ENCODE measurements at places on chromosomes 6 and 20.
A peak's percentile ranks its signal among the peaks of the same experiment; 100 is the strongest.

- no peaks in the 10 kb centered on the region for H3K4me1 ChIP-seq
- no peak for DNase-seq
- H3K27me3 ChIP-seq: no peaks in the 10 kb centered on the region
- no peak overlapping the region for H3K27ac ChIP-seq
Observed at GRCh38 chr6:56278171-56278591, 30.8 kb upstream of the COL21A1 start.

DNA sequence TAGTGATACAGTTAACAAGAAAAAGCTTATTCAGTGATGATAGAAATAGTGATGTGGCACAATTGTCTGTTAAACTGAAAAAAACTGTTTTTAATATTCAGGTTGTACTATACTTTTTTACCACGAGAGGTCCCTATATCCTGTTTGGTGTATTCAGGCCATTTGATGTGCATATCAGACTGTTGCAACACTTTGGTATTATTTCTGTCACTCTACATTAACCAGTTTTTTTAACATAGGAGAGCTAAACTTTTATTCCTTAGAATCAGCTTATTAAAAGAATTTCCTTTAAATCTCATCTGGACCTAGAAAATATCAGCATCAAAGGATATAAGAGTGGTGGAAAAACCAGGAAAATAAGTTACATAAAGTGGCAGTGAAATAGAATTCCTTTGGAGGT is 36.8 kb downstream of the TSPYL4 start:
- H3K36me3 ChIP-seq: peaks cover 2% of the 10 kb centered on the region
- H3K4me3 ChIP-seq: no peak overlapping the region
- DNase-seq: no peak
- H3K27ac ChIP-seq: no peak overlapping the region
- H3K4me1 ChIP-seq: no peaks in the 10 kb centered on the region
- no peaks in the 10 kb centered on the region for H3K27me3 ChIP-seq

DNA sequence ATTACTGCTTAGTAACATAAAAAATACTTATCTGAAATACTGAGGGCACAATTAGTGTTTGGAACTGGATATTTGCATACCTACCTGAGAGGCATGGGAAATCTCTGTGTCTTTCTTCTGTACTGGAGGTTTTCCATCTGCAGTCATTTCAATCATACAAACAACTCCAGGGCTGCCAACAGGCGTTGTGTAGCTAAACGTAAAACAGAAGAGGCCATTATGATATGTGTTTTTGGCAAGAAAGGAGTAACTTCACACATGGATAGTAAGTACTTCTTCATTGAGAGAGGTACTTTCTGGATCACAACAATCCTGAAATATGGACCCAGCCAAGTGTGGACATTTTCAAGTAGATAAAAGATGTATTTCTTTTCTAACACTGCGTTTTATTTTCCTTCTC is 363.4 kb downstream of the PHF3 start:
- H3K4me3 ChIP-seq: no peak overlapping the region
- peaks cover 1% of the 10 kb centered on the region for H3K36me3 ChIP-seq
- DNase-seq: no peak
- H3K27ac ChIP-seq: no peak overlapping the region
- H3K4me1 ChIP-seq: no peaks in the 10 kb centered on the region

DNA sequence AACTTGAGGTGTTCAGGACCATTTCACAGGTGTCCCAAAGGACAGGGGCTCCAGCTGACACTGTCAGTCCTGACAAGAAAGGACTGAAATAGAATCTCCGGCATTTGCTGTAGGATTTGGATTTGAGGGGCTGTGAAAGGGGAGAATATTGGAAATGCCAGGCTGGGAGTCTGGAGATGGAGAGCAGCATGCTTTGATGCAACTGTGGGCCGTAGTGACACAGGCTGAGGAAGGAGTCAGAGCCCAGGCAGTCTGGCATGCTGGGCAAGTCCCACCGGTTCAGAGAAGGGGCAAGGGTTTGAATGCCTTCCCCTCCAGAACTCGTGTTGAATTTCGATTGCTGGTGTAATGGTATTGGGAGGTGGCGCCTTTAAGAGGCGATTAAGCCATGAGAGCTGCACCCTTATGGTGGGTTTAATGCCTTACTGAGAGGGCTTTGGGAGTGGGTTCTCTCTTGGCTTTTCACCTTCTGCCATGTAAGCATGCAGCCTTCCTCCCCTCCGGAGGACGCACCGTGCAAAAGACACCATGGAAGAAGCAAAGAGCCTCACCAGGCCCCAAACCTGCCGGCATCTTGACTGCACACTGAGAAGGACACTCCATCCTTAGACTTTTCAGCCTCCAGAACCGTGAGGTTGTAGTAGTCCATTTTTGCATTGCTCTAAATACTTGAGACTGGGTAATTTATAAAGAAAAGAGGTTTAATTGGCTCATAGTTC is 9.4 kb upstream of the PYGB start:
- DNase-seq: no peak
- no peaks in the 10 kb centered on the region for H3K36me3 ChIP-seq
- H3K4me3 ChIP-seq: no peak overlapping the region
- peaks cover 8% of the 10 kb centered on the region for H3K4me1 ChIP-seq
- no peak overlapping the region for H3K27ac ChIP-seq
- peaks cover 67% of the 10 kb centered on the region for H3K27me3 ChIP-seq

DNA sequence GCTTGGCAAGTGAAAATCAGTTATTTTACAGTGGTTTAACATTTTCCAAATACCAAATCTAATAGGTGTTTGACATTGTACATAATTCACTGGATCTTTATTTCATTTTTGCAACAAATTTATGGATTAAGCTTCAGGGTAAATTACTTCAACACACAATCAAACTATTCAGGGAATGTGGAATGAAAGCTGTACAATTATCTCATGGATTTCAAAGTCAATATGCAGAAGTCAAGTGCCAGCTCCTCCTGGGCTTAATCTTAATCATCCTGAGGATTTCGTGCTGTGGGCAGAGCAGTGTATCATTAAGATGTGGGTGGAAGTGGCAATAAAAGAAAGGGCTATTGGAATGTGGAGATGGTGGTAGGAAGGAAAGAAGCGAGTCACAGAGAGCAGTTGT is 548.8 kb downstream of the COL12A1 start:
- no peak overlapping the region for H3K4me3 ChIP-seq
- H3K27me3 ChIP-seq: no peaks in the 10 kb centered on the region
- H3K4me1 ChIP-seq: no peaks in the 10 kb centered on the region
- no peaks in the 10 kb centered on the region for H3K36me3 ChIP-seq

- H3K27me3 ChIP-seq: no peaks in the 10 kb centered on the region
- no peak for DNase-seq
- peaks cover 29% of the 10 kb centered on the region for H3K36me3 ChIP-seq
- H3K27ac ChIP-seq: peak overlapping the region; percentile 94
- H3K4me1 ChIP-seq: peaks cover 79% of the 10 kb centered on the region
Observed at GRCh38 chr6:111805511-111806164, 67.6 kb downstream of the FYN start.

GRCh38 chr6:68776354-68776753 is 141.3 kb downstream of the ADGRB3 start:
- DNase-seq: no peak
- H3K36me3 ChIP-seq: no peaks in the 10 kb centered on the region
- no peak overlapping the region for H3K4me3 ChIP-seq
- H3K27ac ChIP-seq: no peak overlapping the region

GRCh38 chr6:157527471-157527907 is 146.5 kb downstream of the ZDHHC14 start:
- peaks cover 24% of the 10 kb centered on the region for H3K4me1 ChIP-seq
- no peak overlapping the region for H3K4me3 ChIP-seq
- H3K27me3 ChIP-seq: no peaks in the 10 kb centered on the region
- no peak overlapping the region for H3K27ac ChIP-seq

- DNase-seq: no peak
- no peak overlapping the region for H3K27ac ChIP-seq
- no peak overlapping the region for H3K4me3 ChIP-seq
- no peaks in the 10 kb centered on the region for H3K4me1 ChIP-seq
- no peaks in the 10 kb centered on the region for H3K36me3 ChIP-seq
Observed at GRCh38 chr6:116773886-116774285, 8.4 kb upstream of the FAM162B start.

- no peak for DNase-seq
- H3K27me3 ChIP-seq: peaks cover 35% of the 10 kb centered on the region
- no peak overlapping the region for H3K4me3 ChIP-seq
- peak overlapping the region; percentile 11 for H3K27ac ChIP-seq
- no peaks in the 10 kb centered on the region for H3K4me1 ChIP-seq
- no peaks in the 10 kb centered on the region for H3K36me3 ChIP-seq
Observed at GRCh38 chr20:52291109-52291508, 99.5 kb upstream of the ZFP64 start.

- no peaks in the 10 kb centered on the region for H3K36me3 ChIP-seq
- DNase-seq: no peak
- H3K27ac ChIP-seq: no peak overlapping the region
- no peaks in the 10 kb centered on the region for H3K4me1 ChIP-seq
- peaks cover 9% of the 10 kb centered on the region for H3K27me3 ChIP-seq
Observed at GRCh38 chr6:97443408-97444080, 160.5 kb upstream of the MMS22L start.

GRCh38 chr6:144564202-144564601 is 279.1 kb downstream of the UTRN start:
- H3K27me3 ChIP-seq: no peaks in the 10 kb centered on the region
- H3K4me1 ChIP-seq: peaks cover 10% of the 10 kb centered on the region
- no peak for DNase-seq
- H3K4me3 ChIP-seq: no peak overlapping the region
- H3K27ac ChIP-seq: no peak overlapping the region

- DNase-seq: no peak
- H3K27me3 ChIP-seq: no peaks in the 10 kb centered on the region
- no peaks in the 10 kb centered on the region for H3K4me1 ChIP-seq
- no peak overlapping the region for H3K27ac ChIP-seq
- no peaks in the 10 kb centered on the region for H3K36me3 ChIP-seq
Observed at GRCh38 chr6:130426066-130426721, 60.4 kb downstream of the TMEM200A start.

GRCh38 chr6:148235446-148235845 is 107.2 kb upstream of the SASH1 start:
- no peaks in the 10 kb centered on the region for H3K36me3 ChIP-seq
- H3K27ac ChIP-seq: no peak overlapping the region
- H3K4me3 ChIP-seq: no peak overlapping the region
- H3K27me3 ChIP-seq: peaks cover 9% of the 10 kb centered on the region
- H3K4me1 ChIP-seq: no peaks in the 10 kb centered on the region

- no peak overlapping the region for H3K27ac ChIP-seq
- DNase-seq: no peak
- no peaks in the 10 kb centered on the region for H3K4me1 ChIP-seq
- no peak overlapping the region for H3K4me3 ChIP-seq
Observed at GRCh38 chr6:93318121-93318520, 101.2 kb downstream of the EPHA7 start.

- H3K4me1 ChIP-seq: no peaks in the 10 kb centered on the region
- no peak overlapping the region for H3K27ac ChIP-seq
- H3K4me3 ChIP-seq: no peak overlapping the region
- H3K27me3 ChIP-seq: no peaks in the 10 kb centered on the region
Observed at GRCh38 chr6:103000688-103001087, 1607.2 kb downstream of the GRIK2 start.

DNA sequence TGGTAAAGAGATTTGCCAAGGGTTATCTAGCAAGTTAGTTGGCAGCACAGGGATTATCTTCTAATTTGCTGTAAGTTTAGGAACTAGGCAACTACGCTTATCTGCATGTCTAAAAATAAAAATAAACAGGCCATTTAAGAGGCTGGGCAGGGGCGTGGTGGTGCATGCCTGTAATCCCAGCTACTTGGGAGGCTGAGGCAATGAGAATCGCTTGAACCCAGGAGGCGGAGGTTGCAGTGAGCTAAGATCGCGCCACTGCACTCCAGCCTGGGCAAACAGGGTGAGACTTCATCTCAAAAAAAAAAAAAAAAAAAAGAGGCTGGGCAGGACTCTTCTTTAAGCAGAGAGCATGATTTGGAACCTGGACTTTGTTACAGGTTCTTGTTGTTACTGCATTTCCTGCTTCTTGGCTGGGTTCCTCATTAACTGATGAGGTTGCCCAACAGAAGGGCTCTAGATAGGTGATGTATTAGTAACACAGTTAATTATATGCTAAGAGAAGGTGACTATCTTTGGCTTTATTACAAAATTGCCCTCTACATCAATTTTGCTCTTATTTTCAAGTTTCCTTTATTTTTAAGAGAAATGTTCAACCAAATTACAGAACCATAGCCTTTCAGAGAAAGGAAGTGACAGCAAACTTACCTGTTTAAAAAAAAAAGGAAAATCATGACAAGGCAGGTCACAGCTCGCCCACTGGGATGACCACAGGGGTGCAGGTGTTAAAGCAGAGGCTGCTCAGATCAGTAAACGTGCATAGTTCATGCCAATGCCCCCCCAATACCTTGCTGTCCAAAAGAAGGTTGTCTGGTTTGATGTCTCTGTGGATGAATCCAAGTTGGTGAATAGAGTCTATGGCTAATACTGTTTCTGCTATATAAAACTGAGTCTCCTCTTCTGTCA is 32.5 kb downstream of the STK38 start:
- H3K27me3 ChIP-seq: no peaks in the 10 kb centered on the region
- no peak overlapping the region for H3K4me3 ChIP-seq
- DNase-seq: no peak
- H3K27ac ChIP-seq: no peak overlapping the region
- H3K36me3 ChIP-seq: peaks cover 72% of the 10 kb centered on the region
- peaks cover 26% of the 10 kb centered on the region for H3K4me1 ChIP-seq

DNA sequence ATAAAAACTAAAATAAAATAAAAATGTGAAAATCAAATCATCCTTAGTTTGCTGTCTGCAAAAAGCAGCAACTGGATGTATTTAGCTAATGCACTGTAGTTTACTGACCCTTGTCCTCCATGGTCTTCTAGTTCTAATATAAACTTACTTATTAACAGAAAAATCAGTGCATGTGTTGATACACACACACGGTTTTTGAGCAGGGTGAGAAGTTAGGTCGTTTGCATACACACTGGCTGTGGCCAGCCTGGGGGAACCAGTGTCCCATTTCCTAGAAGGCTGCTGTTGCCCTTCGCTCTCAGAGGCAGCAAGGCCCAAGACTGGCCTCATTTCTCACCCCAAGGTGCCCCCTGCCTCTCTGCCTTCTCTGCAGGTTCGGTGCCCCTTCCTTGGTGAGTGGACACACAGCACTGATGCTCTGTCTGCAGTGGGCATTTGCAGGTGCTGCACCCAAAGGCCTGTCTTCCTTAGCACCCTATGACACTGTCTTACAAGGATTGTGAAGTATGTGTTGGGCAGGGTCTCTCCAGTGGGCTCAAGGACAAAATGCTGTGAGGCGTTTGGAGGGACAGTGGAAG is 168.5 kb downstream of the SCP2D1 start:
- no peak overlapping the region for H3K4me3 ChIP-seq
- no peak overlapping the region for H3K27ac ChIP-seq
- DNase-seq: no peak
- H3K27me3 ChIP-seq: peaks cover 34% of the 10 kb centered on the region
- H3K36me3 ChIP-seq: no peaks in the 10 kb centered on the region
